ENCODE measurements at places on chromosomes 7 and 10.

DNA sequence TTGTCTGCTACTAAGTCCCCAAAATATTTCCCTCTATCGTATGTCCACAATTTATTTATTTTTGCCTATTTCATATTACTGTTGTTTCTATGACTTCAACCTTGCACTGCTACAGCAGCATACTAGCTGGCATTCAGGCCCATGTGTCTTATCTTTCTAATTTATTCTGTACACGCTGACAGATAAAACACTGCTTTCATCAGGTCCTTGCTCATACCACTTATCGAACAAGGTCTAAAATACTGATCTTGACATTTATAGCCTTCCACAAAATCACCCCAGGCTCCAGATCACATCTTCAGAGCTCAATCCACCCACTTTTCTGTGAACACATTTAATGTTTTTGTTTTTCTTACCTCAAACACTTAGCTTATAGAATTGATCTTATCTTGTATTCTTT lies 374.6 kb downstream of the THSD7A start:
- DNase-seq, result no peak

DNA sequence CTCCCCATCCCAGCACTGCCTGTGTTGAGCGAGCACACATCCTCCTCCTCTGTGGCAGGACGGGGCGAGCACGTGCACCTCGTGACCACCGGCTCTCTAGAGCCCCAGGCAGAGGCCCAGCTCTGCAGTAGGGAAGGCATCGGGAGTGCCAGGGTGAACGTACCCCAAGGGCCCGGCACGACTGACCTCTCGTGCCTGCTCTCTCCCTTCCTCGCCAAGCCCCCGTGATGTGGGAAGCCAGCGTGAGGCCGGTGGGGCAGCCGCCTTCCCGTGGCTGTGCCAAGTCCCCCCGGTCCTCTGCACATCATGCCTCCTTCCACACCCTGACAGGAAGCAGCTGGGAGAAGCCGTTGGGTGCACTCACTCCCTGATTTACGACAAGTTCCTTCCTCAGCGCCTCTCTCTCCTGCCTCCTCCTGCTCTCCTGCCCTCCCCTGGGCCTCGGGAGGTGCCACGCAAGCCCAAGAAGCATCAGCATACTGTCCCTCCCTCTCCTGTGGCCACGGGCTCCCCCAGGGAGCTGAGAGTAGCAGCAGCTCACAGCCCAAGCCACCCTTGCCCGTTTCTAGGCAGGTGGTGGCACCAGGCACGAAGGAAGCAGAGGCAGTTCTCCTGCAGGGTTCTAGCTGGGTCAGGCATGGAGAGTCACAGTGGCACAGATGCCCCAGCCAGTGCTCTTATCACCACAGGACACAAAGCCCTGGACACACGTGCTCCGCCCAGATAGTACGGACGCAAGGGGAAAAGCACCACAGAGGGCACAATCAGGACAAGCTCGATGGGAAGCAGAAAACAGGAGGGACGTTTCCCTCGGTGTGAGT lies 47.0 kb downstream of the AMZ1 start:
- DNase-seq, result no peak

- DNase-seq, result no peak
Observed at GRCh38 chr10:110457851-110458250, 39.9 kb upstream of the DUSP5 start.

DNA sequence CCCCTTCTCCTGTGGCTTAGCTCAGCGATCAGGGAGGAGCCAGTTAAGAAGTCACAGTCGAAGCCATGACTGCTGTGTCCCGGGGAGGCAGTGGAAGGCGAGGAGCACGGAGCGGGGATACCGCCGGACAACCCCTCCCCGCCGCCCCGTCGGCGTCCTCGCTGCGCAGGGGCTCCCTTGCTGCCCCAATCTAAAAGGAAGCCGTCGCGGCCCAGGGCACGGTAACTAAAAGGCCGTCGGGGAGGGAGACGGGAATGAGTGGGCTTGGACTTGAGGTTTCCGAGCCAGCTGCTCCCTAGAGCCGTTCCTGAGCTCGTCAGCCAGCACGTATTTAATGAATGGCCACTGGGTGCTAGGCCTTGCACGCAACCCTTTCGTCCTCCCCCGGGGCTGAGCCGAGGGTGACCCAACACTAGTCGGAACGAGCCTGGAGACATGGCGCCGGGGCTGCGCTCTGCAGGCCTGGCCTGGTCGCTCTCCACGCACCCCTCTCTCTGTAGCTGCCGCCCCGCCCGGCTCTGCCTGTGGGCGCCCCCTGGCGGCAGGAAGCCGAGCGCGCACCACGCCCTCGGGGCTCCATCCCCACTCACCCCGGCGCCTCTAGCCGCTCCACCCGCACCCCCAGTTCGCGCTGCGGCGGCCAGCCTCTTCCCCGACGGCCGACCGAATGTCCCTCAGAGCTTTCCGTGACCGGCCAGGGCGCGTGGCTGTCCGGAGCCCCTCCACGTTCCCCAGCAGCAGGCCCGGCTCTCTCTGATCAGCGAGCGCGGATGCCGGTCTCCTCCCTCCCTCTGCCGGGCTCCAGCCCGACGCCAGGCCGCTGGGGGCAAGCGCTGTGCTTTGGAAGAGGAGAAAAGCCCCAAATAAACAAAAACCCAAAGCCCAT lies 29.3 kb upstream of the KCNK18 start:
- peak; percentile 72 for DNase-seq

DNA sequence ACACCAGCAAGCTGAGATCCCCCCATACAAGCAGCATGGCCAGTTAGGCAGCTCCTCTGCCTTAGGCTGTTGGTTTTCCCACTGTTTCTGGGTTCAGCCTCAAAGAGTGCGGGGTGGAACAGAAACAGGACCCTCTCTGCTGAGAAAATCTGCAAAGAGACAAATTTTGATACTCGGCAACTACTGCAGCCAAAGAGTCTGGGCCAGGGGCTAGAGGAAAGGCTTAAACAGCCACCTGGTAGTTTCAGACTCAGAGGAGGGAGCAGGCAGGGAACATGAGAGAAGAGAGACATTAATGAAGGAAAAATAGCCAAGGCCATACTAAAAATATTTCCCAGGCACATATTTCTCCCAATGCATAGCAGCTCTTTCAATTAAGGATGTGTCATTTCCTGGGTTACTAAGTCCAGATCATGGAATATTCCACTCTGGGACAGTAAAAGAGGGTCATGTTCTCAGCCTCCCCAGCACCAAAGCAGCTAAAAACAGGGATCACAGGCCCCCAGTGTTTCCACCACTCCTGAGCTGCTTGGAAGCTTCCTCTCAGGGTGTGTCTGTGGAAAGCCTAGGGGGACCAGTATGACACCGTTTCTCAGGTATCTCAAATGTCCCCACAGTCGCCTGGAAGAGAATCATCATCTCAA lies 29.8 kb downstream of the PDLIM1 start:
- DNase-seq, result no peak

GRCh38 chr10:24235471-24235870 lies 26.5 kb downstream of the KIAA1217 start:
- no peak for DNase-seq

- DNase-seq, result no peak
Observed at GRCh38 chr7:155398944-155399343, 59.0 kb upstream of the EN2 start.

DNA sequence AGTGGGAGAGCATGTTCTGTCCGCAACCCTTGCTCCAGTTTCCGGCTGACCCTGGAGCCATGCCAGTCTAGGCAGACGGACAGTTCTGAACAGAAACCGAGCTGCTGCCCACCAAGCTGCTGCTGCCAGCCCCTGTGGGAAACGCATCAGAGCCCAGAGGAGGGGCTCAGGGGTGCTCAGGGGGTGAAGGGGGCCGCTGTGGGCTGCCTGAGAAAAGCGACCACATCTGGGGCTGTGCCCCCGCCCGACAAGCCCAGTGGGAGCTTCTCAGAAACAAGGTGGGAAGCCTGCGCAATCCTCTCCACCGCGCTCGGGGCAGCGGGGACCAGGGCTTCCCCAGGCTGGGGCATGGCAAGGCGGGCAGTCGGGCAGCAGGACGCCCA lies 38.8 kb upstream of the CFAP46 start:
- no peak for DNase-seq

Data from stimulated activated CD4-positive, alpha-beta T cell treated with anti-CD3 and anti-CD28 coated beads, Interleukin-12 subunit alpha, Interleukin-12 subunit beta, amount 100 ng/mL, for 4 hours (primary cell).